ENCODE measurements at places on chromosomes 1 and 21.

- no peak for DNase-seq
These were observed 82.8 kb downstream of the WDR4 start for GRCh38 chr21:42796327-42797062.

GRCh38 chr1:119245881-119246280 lies 105.4 kb upstream of the WARS2 start:
- DNase-seq = no peak

GRCh38 chr1:11648039-11648438 lies 6.2 kb downstream of the FBXO2 start:
- DNase-seq = no peak

- DNase-seq = no peak
These were observed 131.4 kb upstream of the F3 start for GRCh38 chr1:94672934-94673333.

- no peak for DNase-seq
These were observed 44.8 kb upstream of the SPOCD1 start for GRCh38 chr1:31860581-31860980.

- DNase-seq = no peak
These were observed 232.8 kb downstream of the SDCCAG8 start for GRCh38 chr1:243488459-243489157.

- no peak for DNase-seq
These were observed at the start of gene FCER1G for GRCh38 chr1:161215076-161215475. Gene FCER1G, plus strand, starts transcription at chr1:161215295. Its CDS starts 27 bp downstream, at chr1:161215322.

GRCh38 chr1:981491-981954 lies 370 bp downstream of the PERM1 start:
- no peak for DNase-seq

DNA sequence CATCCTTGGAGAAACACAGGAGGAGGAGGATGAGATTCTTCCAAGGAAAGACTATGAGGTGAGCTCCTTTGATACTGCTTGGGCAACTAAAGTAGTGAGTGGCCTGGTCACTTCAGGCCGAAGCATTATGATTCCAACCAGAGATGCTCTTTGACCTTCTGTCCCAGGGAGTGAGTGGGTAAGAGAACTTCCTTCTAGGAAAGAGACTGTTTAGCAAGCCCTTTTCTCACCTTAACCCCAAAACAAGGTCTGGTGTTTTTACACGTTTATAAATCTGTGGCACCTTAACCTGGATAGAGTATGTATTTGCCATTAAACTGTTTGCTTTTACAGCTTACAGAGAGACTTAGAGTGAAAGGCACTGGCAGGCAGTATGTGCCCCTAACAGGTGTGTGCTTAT lies 1.1 kb downstream of the CLCN6 start:
- no peak for DNase-seq

GRCh38 chr1:115112496-115113375 lies 23.4 kb upstream of the TSPAN2 start:
- peak; percentile 62 for DNase-seq

DNA sequence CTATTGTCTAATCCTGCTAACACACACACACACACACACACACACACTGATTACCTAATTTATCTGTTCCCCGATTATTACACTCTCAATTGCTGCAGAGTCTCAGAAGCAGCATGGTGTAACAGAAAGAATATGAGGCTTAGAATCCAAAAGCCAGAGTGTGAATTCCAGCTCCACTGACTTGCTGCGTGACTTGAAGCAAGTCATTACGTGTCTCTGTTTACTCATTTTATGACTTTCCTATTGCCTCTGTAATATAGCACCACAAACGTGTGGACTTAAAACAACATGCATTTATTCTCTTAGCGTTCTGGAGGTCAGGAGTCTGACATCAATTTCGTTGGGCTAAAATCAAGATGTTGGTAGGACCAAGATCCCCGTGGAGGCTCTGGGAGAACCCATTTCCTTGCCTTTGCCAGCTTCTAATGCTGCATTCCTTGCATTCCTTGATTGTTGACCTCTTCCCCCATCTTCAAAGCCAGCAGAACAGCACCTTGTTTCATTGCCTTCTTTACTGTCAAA lies 55.9 kb upstream of the ATP5PO start:
- no peak for DNase-seq

GRCh38 chr1:232534552-232535517 lies 95.1 kb downstream of the SIPA1L2 start:
- DNase-seq = no peak

GRCh38 chr21:40714536-40714935 lies 132.4 kb downstream of the DSCAM start:
- no peak for DNase-seq

- no peak for DNase-seq
These were observed 97.0 kb upstream of the CHODL start for GRCh38 chr21:18147678-18148077.

GRCh38 chr1:94425821-94426484 lies 7.8 kb downstream of the ABCD3 start:
- no peak for DNase-seq

- DNase-seq = no peak
These were observed 14.9 kb upstream of the ZNF683 start for GRCh38 chr1:26387447-26387846.

DNA sequence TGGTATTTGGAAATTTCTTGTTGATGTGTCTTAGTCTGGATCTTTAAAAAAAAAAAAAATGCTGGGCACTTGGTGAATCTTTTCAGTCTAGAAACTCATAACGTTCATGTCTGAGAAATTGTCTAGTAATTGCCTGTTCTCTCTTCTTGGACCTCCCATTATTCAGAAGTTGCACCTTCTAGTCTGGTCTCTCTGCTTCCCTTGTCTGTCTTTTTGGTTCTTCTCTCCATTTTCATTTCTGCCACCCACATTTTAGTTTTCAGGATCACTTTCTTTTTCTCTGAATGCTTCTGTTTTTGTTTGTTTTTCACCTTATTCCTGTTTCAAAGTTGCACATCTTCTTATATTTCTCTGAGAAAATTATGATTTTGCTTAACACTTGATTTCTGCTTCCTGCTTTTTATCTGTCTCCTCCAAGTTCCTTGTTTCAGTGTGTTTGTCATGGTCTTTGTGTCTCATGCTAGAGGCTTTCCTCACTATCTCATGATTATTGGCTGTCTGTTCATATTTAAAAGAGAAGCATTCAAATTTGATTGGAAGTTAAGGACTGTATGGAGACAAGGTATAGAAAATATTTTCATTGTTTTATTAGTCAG lies 21.3 kb downstream of the BACE2 start:
- DNase-seq = no peak

GRCh38 chr1:19042675-19043578 lies 86.5 kb upstream of the IFFO2 start:
- peak; percentile 49 for DNase-seq

GRCh38 chr21:27429710-27430341 lies 462.9 kb upstream of the ADAMTS5 start:
- DNase-seq = no peak

- DNase-seq = no peak
These were observed 64.4 kb downstream of the UMODL1 start for GRCh38 chr21:42135386-42136052.

DNA sequence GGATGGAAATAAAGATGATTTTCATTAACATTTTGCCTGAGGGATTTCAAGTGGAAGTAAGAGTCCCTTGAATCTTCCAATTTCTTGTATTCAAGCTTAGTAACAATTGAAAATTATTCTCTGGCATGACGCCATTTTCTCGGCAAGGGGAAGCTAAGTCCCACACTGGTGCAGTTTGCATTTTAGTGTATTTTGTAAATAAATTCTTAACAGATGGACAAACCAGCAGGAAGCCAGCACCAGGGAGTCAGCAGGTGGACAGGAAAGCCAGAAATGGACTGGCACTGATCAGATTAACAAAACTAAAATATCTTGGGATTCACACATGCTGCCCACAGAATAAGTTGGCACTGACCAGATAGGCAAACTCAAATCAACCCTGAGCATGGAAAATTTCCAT lies 311.3 kb downstream of the LRRIQ3 start:
- DNase-seq = no peak

DNA sequence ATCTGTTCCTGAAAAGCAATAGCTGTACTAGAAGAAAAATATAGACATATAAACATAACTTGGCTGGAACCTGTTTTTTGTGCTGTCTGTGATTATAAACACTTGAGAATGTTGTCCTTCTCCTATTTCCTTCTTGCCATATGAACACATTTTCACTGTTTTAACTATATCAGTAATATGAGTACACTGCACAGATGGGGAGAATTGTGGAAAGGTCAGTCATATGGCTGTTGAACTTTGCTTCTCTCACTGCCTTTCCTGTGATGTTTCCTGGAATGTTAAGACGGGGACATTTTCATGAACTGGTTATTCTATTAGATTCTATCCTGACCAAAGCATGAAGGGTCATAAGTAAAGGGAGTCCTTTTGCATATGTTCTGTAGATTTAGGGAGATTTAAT lies 24.9 kb downstream of the HMCN1 start:
- DNase-seq = no peak

DNA sequence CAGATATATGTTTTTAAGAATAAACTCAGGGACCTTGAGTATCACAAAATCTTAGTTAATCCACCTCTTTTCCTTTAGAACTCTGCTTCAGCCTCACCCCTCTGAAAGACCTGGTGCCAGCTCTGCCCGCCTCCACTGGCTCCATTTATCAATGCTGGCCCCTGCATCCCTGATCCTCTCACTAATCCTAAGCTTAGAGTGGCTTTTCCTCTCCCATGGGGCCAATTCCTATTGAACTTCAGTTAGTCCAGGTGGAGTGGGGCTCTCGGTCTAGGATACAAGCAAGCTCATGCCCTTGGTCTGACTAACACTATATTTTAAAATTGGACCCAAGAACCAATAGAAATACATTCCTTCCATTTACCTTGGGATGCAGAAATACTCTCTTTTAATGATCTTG lies 87.0 kb downstream of the RGS7 start:
- no peak for DNase-seq

- DNase-seq = no peak
These were observed 23.3 kb upstream of the RXRG start for GRCh38 chr1:165468253-165468652.

- no peak for DNase-seq
These were observed 79.7 kb upstream of the EFHD2 start for GRCh38 chr1:15330028-15330427.

- DNase-seq = no peak
These were observed 51.8 kb upstream of the A3GALT2 start for GRCh38 chr1:33372677-33373076.

- no peak for DNase-seq
These were observed 31.2 kb upstream of the FASLG start for GRCh38 chr1:172627702-172628101.

DNA sequence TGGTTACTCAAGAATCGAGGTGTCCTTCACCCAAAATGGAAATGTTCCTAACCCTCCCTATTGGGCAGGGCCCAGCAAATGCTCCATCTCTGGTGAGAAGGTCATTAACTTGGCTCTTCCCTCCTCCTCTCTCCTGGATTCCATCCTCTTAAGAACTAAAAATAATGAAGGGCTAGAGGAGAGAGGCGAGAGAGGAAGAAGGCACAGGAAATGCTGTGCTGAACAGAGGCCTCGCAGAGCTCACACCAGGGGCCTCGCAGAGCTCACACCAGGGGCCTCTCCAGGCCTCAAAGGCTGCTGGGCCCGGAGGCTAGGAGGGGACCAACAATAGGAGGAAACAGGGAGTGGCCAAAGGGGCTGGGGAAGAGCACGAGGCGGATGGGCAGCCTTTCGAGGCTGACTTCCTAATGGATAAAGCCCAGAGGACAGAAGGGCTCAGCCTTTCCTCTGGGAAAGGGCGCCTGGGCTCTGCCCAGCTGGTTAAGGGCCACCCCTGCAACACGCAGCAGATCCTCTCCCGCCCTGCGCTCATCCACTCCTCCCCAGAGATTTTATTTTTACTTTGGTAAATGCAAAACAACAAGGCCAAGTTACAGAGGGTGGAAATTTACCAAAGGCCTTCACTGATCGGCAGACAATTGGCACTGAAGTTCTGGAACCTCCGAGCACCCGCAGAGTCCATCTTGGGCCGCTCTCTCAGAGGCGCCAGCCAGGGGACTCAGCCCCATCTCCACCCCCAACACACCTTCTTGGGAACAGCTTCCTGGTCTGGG lies 78.5 kb downstream of the ITPKB start:
- no peak for DNase-seq

DNA sequence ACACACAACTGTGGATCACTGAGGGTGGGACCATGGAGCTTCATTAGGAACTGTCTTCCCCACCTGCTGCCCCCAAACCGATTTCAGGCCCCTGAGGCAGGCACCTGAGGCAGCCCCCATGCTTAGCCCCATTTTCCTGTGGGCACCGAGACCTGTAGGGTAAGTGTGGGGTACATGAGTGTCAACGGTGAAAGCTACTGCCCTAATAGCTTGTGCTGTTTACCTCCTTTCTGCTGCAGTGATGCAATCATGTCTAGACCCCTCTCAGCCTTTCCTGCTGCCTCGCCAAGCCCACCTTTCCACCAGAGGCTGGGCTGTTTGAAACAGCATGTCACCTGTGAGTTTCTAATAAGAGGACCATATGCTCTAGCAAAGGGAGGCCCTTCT lies 53.0 kb downstream of the NFASC start:
- no peak for DNase-seq

DNA sequence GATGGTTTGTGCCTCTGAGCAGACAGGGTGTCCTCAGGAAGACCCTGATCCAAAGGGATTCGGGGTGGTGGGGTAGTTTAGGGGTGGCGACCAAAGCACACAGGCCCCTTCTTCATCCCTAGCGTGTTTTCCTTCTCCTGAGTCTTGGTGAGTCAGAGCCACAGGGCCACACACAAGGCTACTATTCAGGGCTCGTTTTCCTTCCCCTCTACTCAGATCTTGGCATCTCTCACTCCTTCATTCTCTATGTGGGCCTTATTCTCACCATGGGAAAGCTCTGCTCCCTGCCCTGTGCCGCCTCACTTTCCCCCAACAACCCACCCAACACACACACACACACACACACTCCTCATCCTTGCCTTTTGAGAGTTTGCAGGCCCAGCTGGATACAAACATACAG lies 43.6 kb upstream of the WNT2B start:
- DNase-seq = no peak

DNA sequence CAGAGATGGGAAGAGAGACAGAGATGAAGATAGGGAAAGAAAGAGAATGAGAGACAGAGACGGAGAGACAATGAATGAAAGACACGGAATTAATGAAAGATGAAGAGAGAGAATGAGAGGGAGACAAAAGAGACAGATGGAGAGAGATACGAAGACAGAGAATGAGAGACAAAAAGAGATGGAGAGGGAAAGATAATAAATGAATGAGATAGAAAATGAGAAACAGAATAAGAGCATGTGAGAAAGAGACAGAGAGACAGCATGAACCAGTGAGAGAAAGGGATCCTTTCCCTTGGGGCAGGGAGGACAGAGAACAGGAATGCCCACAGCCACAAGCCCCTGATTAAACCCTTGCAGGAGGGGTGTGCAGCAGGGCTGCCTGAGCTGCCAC lies 5.3 kb upstream of the WNT9A start:
- DNase-seq = no peak

All from activated CD4-positive, alpha-beta T cell treated with anti-CD3 and anti-CD28 coated beads, Interleukin-2, amount 50 U/mL, for 48 hours (primary cell).